Eye (tissue), 1 donor: ENCODE measurements at places on chromosomes 4 and X.

- DNase-seq, result no peak
Observed at GRCh38 chr4:101127176-101127790, 220.0 kb downstream of the PPP3CA start.

- peak; percentile 88 for DNase-seq
Observed at GRCh38 chr4:184100297-184100885, 117.3 kb downstream of the ENPP6 start.

DNA sequence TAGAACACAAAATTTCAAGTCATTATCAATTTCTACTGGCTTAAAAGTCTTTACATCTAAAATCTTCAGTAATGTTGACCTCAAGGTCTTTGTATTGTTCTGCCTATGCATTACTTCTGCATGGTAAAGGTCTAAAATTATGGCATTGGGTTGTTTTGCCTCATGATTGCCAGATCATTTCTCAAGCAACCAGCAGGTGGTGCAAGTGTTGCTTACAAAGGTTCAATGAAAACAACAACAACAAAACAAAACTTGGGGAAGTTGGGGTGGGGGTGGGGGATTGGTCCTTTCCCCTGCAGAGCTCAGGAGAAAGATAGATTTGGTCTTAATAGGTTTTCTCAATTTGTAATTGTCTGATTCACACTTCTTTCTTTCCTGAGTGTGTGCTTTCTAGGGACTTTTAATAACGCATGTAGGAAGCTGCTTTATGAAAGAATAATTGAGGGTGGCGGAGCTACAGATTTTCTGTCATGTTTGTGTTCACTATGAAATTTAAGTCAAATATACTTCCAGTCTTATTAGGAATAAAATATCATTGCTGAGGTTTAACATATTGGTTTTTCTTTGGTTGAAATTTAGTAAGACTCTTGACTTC is 145.1 kb downstream of the COL4A5 start:
- DNase-seq, result no peak

DNA sequence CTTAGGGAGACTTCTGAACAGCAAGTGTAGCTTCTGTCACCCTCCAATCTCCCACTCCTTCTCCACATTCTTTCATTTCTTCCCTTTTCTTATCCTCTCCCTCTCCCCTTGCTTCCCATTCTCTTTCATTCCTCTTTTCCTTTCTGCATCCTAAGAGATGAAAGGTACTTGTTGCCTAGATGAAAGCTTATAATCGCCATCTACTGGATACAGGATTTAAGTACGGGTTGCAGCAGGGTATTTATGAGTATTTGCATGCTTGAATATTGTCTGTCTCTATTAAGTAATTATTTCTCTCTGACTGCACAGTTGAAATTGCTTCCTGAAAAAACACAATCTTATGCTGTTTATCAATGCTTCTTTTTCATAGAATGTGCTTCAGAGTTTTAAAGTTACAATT is 174.0 kb upstream of the TENT5D start:
- peak; percentile 12 for DNase-seq

- no peak for DNase-seq
Observed at GRCh38 chr4:182187674-182188073, 55.5 kb upstream of the TENM3 start.

- DNase-seq, result no peak
Observed at GRCh38 chr4:179110356-179110755, 1668.1 kb upstream of the AGA start.

GRCh38 chrX:5163663-5164062 is 1065.0 kb downstream of the NLGN4X start:
- no peak for DNase-seq

- no peak for DNase-seq
Observed at GRCh38 chr4:8778760-8779159, 92.9 kb downstream of the HMX1 start.

DNA sequence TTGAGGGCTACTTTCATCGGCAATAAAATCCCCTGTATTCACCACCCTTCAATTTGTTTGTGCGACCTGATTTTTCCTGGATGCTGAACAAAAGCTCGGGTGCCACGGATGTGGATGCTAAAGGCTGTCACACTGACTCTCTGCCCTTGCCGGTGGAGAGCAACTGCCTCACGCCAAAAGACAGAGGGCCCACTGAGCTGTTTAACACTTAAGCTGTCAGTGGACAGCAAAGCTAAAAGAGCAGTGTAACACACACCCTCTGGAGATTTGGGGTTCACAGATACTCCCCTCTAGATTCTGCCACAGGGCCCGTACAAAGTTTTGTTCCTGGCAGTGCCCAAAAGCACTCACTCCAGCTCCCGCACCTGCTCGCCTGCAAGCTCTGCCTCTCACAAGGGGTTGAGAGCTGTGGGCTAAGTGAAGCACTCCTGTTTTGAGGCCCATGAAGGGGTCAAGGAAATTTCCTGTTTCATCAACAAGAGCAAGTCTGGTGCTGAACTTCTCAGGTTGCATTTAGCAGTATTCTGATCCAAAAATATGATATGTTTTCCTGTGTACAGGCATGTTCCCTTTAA is 1571.9 kb downstream of the ADGRL3 start:
- DNase-seq, result no peak

DNA sequence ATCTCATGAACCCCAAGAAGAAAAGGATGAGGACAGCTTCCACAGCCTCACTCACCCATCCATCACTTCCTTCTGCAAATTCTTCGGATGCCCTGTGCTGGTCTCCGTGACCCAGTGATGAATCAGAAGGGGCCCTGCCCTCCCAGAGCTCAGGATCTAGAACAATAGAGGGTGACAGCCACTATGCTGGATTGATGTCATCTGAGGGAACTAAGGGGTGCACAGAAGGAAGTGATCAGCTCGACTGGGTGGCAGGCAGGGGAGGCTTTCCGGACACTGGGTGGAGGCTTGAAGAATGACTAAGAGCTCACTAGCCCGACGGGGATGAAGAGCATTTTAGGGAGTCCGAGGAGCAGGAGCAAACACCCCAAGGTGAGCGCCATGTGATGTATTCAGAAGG is 1.4 kb upstream of the ZNF185 start:
- DNase-seq, result no peak

GRCh38 chr4:17812801-17813200 is 2.0 kb downstream of the NCAPG start:
- DNase-seq, result peak; percentile 21

DNA sequence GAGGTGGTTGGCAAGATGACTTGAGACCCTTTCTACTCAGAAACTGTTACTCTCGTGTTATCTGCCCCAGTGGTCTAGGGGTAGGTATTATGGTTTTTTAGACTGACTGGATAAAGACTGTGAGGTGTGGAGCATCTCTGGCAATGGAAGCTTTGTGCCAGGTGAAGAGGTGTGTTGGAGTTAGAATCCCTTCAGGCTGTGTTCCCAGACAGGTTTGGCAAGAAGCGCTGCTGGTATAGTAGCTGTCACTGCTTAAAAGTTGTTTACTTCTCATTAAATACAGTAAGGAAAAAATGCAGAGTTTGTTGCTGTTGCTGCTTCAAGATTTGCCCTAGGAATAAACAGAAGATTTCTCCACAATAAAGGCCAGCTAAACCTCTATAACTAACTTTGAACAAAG is 35.3 kb downstream of the AREG start:
- no peak for DNase-seq

- no peak for DNase-seq
Observed at GRCh38 chr4:129994715-129995114, 898.8 kb downstream of the C4orf33 start.

DNA sequence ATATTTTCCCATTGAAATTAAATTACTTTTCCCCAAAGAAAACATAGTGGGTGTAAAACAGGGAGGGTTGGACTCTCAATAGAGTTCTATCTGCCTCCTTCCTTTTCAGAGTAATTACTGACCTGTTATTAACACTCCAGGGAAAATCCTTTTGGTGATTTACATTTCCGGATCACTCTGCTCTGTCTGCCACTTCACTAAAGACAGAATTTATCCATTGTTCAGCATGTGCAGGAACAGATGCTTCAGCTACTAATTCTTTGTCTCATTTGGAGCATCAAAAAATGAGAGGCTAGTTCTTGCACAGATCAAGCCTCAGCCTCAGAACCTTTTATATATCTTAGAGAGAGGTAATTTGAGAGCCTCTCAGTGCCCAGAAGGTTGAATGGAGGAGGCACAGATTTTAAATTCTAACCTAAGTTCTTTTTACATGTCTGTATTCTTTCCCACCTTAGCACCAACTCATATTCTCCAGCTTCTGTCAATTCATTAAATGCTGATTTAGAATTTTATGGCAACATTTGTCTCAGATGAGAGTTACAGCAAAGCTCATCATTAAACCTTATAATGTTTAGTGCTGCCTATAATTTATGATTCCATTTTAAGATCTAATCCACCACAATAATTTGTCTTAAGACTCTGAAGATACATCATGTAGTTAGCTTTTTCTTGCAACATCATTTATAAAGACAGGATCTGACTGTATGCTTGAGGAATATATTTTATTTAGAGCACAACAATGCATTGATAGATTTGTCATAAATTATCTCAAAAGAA is 1494.4 kb downstream of the STIM2 start:
- peak; percentile 47 for DNase-seq

- no peak for DNase-seq
Observed at GRCh38 chr4:33940281-33940680, 2304.0 kb downstream of the ARAP2 start.

DNA sequence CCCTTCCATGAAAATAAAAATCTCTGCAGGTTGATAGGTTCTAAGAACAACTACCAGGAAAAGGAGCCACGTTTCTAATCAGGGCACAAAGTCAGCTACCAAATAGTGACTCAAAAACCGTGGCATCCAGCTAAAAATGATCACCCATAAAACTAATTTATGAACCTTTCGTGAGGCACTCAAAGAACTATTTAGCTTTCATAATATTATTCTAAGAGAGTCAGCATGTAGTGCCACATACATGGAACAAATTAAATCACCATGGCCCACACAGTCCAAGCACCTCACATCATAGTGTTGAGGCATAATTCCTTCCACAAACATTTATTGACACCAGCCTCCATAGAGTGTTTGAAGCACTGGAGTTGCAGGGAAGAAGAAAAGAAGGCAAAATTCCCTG is 252.0 kb upstream of the PPARGC1A start:
- DNase-seq, result no peak

- DNase-seq, result peak; percentile 80
Observed at GRCh38 chr4:76896614-76897535, 1.1 kb downstream of the SOWAHB start.

DNA sequence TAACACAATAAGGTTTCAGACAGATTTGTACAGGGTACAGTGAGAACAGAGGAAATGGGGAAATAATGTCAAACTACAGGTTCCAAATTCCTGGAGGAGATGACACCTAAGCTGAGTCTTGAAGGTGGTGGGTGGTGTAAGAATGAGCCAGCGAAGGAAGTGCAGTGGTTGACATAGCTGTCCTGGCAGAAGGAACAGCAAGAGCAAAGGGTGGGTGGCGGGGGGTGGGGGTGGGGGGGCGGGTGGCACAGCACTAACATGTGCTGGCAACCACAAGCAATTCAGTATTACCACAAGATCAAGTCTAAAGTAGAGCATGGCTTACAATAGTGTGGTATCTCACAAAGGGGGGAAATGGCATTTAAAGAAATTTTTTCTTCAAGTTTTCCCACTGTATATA is 13.1 kb upstream of the G3BP2 start:
- DNase-seq, result no peak

GRCh38 chrX:47221756-47222155 is 3.3 kb downstream of the CDK16 start:
- no peak for DNase-seq

DNA sequence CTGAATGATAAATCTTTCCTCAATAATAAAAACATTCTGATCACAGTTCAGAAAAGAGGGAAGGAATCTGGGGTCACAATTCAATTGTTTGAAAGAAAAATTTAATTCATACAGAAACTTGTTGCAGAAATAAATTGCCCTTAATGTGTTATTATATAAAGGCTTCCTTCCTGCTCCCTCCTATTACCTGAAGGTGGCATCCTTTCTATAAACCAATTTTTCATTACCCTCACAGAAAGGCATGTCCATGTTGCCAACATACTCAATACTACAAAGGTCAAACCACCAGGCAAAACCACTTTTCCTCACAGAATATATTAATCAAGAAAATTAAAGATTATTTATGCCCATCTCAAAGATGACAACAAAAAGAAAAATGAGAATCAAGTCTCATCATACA is 194.3 kb upstream of the CT83 start:
- DNase-seq, result no peak

- no peak for DNase-seq
Observed at GRCh38 chr4:156437666-156438065, 484.0 kb upstream of the CTSO start.

DNA sequence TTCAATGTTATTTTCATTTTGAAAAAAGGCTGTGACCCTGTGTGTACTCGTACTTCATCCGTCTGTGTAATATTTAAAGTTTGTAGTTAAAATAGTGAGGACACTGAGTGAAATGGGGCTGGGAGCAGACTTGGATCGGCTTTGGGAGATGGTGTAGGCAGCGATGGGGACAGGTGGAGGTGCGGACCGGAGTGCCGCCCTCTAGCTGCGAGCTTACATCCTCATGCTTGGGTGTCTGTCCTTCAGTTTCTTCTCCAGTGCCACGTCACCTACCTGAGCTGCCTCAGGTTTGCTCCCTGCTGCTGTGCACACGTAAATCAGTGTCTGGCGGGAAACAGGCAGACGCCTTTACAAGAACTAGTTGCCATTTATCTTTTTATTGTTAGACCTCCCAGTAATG is 146.1 kb downstream of the GPR143 start:
- no peak for DNase-seq

DNA sequence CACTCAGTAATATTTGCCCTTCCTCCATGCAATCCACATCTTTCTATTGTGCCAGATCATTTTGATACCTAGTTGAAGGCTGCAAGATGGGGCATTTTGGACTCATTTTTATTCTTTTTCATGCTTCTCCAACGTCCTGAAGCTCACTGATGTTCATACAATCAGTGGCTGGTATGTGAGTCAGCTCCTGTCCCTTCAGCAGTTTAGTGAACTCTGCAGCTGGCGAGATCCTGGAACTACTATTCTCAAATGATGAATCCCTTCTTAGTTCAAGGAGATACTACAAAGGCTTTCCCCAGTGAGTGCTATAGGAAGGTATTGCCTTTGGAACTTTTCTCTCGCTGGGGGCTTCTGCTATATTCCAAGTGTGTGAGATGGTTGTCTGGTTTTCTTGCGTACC is 9.6 kb upstream of the CCDC149 start:
- no peak for DNase-seq

DNA sequence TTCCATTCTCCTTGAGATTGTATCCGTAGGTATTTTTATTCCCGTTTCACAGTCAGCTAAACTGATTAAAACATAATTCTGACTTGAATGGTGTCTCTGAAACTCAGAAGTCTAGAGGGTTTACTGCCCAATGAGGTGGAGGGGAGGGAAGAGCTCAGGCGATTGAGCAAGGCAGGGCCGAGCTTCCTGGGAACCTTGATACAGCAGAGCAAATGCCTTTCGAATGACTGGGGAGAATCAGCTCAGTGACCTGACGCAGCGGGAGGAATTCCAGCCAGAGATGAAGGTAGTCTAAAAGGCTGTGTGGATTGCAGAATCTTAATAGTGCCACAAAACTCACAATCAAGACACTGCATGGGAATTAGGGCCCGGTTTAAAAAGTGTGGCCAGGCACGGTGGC is 233.6 kb downstream of the EVC2 start:
- no peak for DNase-seq

- no peak for DNase-seq
Observed at GRCh38 chr4:137545461-137545861, 13.2 kb upstream of the PCDH18 start.
